NCI-H1092 (cell line): ENCODE measurements at places on chromosomes 5 and 9.

GRCh38 chr5:41869151-41869723, 988 bp downstream of the OXCT1 start:
- DNase-seq = peak; percentile 7

DNA sequence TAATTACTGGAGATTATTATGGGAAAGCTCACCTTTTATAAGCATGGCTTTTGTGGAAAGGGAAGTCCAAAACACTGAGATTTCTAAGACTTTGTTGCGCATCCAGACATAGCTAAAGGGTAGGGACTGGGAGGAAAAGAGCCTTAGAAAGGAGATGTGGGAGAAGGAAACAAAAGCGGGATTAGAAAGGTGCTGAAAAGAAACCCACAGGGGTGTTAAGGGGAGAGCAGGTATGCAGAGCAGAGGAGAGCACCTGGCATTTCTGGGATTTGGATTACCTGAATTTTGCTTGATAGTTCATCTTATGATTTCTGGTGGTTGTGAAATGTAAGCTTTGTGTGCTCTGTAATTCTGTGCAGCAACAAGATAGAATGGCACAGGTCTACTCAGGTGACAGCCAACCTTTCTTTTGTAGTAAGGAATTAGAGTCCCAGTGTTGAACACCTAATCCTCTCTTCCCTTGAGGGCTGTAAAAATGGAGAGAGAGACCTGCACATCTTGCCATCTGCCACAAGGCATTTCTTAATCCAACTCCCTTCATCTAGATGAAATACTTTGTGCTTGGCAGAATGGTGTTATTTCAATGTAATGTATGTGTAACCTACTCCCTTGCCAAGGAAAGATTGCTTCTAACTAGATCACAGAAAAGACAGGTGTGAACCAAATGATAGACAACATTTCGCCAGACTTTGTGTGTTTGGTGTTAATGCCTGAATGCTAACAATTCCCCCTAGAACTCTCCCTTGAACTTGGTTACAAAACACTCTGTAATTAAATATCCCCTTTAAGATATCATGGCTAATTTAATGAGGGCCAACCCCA, 47.4 kb downstream of the ATPSCKMT start:
- DNase-seq = no peak

DNA sequence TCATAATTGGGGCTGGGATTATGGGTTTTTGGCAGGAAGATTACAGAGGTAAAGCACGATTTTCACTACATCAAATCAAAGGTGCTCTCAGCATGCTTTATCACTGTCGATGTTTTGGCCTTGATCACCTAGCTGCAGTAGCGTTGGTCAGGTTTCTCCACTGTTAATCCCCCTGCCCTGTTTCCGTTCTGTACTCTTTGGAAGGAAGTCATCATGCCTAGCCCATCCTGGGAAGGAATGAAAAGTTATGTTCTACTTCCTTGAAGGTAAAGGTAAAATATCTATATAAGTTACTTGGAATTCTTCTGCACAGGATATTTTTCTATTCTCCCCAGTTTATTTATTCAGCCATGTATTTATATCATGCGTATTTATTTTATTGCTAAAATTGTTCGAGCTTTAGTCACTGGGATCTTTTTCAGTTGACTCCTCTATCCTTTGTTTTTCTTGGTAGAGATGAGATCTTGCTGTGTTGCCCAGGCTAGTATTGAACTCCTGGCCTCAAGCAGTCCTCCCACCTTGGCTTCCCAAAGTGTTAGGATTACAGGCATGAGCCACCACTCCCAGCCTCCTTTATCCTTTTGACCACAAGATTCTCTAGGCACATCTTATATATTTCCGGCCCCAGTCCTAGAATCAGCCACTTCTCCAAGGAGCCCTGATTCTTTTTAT, 25.3 kb downstream of the FAF2 start:
- DNase-seq = no peak

- DNase-seq = no peak
Observed at GRCh38 chr9:3971391-3972082, 328.3 kb downstream of the GLIS3 start.

- no peak for DNase-seq
Observed at GRCh38 chr5:39420482-39421145, 4.2 kb downstream of the DAB2 start.

DNA sequence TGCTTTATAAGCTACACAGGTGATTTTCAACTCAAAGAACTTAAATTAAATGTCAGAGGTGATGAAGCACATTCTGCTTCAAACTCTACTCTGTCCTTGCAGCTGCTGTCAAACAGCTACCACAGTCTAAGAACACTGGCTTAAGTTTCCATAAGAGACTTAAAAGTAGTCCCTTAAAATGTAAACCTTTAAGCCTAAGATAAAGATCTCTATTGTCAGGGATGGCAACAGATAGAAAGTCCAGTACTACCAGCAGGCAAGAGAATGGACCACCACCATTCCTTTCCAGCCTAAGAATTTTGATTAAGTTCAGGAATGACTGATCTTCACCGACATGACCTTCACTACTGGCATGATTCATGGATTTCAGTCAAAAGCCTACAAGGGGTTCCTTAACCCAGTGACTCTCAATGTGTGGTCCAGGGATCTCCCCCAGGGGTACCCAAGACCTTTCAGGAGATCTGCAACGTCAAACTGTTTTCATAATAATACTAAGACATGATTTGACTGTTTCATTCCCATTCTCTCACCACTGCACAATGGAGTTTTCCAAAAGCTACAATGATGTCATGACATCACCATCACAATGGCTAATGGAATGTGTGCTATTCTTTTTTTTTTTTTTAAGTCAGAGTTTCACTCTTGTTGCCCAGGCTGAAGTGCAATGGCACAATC, 41.1 kb upstream of the PLPP6 start:
- DNase-seq = no peak

DNA sequence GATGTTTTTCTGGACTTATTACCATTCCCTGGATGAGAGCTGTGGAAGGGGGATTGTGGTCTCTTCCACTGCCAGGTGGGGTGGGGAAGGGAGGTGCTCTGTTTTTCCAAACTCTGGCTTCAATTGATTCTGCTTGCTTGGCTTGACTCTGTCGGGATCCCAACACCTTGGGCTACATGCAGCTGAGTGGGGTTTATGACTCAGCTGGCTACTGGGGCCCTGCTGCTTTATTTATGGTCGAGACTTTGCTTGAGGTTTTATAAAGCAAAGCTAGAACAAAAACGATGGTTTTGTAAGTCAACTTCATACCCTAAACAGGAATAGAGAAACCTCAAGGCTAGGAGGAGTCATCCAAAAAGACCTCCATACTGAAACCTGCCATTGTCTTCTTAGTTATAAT, 76.3 kb downstream of the AOPEP start:
- no peak for DNase-seq

- no peak for DNase-seq
Observed at GRCh38 chr5:177083357-177083756, 3.4 kb upstream of the FGFR4 start.

GRCh38 chr9:132622159-132622558, 39.8 kb downstream of the BARHL1 start:
- no peak for DNase-seq

DNA sequence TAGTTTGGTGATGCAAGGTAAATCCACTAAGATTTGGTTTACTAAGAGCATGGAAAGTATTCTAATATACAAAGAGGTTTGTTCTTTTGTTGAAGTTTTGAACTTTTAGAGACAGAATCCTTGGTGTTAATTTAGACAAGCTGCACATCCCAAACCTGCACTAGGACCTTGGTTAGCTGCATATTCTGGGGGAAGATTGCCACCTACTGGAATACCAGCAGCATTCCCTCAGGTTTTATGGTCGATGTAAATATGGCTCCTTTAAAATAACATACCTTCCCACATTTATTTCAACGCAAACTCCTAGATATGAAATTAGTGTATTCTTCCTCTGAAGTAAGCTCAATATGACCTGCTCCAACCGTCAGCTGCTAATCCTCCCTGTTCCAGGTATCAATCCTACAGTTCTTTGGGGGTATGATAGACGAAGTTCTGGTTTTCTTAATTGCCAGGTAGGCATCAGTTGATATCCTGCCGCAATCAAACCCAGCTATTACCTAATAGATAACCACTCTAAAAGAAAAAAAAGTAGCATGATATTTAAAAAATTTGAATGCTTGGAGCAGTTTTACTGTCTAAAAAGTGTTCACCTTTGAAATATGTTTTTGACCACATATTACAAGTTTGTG, 624.1 kb downstream of the ISL1 start:
- DNase-seq = peak; percentile 46

DNA sequence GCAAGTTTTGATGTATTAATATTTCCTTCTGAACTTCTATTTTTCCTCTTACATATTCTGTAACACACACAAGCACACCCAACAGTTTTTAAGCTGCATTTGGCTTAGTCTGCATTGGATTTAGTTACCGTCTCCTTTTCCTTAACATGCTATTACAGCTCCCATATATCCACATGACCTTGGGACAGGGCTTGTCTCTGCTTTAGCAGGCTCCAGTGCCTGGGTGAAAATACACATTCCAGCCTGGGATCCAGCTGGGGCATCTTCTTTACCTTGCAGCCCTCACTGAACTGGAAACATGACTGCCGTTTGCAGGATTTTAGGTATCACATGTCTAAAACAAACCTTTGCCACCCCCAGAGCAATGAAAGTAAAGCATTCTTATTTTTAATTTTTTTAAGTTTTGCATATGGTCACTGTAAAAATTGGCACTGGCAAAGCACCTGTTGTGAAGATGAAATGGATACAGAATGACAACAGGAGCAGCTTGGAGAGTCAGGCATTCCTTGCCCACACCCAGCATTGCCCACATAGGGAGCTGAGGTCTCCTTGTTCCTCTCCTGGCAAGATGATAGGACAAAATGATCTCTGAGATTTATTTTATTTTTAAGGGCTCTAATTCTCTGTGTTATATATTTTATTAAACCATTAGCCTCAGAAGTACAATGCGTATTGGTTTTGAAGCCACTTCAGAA, 4.0 kb downstream of the GADD45G start:
- DNase-seq = no peak

DNA sequence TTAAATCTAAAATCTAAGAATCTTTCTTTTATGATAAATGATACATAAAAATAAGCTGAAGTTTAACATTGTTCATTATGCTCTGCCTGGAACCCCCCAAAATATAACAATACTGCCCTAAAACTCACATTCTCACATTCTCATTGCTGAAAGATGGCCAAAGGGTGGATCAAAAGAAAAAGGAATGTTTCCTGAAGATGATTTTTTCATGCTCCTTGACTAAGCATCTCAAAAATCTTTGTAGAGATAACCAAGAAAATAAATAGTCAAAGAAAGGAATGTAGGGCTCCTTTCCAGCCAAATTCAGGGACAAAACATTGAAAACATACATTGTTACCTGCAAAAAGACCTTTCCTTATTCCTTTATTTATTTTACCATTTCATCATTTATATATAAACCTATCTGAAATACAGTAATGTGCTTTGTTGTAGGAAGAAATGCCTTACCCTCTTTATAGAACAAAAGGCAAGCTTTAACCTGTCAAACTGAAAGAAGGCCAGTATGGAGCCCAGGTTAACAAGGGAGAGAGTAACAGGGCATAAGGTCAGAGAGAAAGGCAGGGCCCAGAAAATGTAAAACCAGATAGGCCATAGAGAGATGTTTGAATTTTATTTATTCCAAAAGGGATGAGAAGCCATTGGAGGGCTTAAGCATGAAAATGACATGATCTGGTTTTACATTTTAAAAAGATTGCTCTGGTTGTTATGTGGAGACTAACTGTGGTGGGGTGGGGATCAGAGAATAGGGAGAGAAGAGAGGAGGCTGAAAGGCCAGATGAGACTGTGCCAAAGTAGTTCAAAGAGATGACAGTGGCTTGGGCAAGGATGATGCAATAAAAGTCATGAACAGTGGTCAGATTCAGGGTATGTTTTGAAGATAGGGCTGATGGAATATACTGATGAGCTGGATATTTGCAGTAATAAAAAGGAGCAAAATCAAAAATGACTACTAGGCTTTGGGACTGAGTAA, 37.3 kb upstream of the CDK5RAP2 start:
- no peak for DNase-seq

- DNase-seq = peak; percentile 10
Observed at GRCh38 chr9:28127101-28127500, 553.8 kb upstream of the C9orf72 start.

GRCh38 chr5:157902449-157903116, 43.6 kb upstream of the CLINT1 start:
- DNase-seq = no peak

DNA sequence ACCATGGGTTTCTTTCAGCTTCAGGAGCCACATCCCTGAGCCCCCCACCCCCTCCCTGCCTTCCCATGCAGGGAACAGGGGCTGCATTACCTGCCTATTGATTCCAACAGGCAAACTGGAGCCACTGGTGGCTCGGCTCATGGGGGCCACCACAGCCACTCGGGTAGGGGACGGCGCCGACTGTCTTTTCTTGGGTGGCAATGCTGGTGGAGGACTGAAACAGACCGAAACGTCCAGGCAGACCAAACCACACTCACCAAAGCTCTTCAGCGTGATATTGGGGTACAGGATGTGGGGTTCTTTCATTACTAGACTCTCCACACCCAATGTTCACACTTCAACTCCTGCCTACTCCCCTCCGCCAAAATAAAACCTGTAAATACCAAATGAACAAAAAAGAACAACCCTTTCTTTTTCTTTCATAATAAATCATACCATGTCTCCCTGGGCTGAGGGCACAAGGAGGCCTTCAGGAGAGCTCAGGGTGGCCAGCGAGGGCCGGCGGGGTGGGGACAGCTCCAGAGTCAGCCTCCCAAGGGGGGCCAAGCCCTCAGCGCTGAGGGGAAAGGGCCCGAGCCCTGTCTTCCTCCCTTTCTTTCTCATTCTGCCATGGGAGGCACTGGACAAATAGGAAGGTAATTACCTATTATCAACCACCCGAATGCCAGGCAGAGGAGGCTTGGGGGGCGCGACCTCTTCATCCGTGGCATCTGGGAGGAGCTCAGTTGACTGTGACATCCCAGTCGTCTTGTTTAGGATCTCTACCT, 83.3 kb downstream of the PRRT1B start:
- DNase-seq = no peak

DNA sequence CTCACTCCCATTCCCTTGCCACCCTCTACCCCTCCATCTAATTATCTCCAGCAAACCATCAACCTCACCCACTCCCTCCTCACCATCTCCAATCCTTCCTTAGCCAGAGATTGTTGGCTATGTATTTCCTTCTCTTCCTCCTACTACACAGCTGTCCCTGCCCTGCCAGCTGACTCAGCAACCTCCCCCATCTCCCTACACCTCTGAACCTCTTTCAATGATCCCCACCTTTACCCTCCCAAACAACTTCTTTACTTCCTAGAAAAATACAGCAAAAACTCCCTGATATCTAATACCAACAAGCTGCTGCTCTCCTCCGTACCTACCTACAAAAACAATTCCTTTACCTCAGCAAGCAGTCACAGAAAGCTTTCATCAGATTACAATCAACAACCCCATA, 37.3 kb downstream of the SPTLC1 start:
- no peak for DNase-seq
